ENCODE measurements at places on chromosomes 7 and 10.
A peak's percentile ranks its signal among the peaks of the same experiment; 100 is the strongest.

- no peak for DNase-seq
These were observed 16.0 kb downstream of the CREB3L2 start for GRCh38 chr7:137985897-137986251.

DNA sequence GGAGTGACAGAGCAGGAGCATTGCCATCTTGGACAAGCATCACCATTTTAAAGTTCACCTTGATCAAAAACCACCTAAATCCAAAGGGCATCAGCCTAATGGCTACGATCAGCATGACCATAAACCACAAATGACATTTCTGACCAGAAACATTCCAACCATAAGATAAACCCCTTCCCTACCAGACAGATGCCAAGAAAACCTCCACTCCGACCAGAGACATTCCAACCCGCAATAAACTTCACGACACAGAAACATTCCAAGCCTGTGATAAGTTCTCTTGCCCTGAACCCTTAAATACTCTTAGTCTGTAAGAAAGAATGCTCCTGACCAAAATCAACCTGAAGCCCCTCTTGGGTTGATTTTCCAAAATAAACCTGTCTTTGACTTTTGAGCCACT lies 606.9 kb downstream of the POM121L12 start:
- DNase-seq: peak; percentile 1

GRCh38 chr7:155815332-155816191 lies 3.3 kb upstream of the SHH start:
- DNase-seq: no peak

- no peak for DNase-seq
These were observed 74.3 kb downstream of the PTN start for GRCh38 chr7:137269240-137269639.

DNA sequence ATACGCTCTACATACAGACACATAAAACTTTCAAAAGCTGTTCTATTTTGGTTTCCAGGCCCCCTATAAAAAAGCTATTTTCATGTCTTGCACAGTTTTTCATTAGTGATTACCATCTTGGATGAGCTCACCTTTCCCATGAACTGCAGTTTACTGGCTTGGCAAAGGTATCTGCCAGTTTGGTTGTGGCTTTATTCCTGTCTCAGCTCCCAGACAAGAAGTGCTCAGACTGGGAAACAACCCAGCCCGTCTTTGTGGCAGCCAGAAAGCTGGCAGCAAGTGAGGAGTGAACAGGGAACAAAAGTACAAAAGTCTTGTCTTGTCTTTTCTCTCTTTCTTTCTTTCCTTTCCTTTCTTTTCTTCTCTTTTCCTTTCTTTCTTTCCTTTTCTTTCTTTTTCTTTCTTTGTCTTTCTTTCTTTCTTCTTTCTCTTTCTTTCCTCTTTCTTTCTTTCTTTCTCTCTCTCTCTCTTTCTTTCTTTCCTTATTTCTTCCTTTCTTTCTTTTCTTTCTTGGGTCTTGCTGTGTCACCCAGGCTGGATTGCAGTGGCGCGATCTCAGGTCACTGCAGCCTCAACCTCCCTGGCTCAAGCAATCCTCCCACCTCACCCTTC lies 138.8 kb downstream of the CFAP58 start:
- no peak for DNase-seq

GRCh38 chr10:58641095-58641531 lies 128.4 kb downstream of the BICC1 start:
- DNase-seq: peak; percentile 99

- no peak for DNase-seq
These were observed 163.6 kb downstream of the PIP4K2A start for GRCh38 chr10:22550732-22551131.

- no peak for DNase-seq
These were observed 403 bp downstream of the CDK6 start for GRCh38 chr7:92835851-92836488.

GRCh38 chr10:79316671-79317431 lies 30.4 kb upstream of the PPIF start:
- DNase-seq: no peak

GRCh38 chr7:7996568-7996967 lies 28.0 kb downstream of the GLCCI1 start:
- no peak for DNase-seq

DNA sequence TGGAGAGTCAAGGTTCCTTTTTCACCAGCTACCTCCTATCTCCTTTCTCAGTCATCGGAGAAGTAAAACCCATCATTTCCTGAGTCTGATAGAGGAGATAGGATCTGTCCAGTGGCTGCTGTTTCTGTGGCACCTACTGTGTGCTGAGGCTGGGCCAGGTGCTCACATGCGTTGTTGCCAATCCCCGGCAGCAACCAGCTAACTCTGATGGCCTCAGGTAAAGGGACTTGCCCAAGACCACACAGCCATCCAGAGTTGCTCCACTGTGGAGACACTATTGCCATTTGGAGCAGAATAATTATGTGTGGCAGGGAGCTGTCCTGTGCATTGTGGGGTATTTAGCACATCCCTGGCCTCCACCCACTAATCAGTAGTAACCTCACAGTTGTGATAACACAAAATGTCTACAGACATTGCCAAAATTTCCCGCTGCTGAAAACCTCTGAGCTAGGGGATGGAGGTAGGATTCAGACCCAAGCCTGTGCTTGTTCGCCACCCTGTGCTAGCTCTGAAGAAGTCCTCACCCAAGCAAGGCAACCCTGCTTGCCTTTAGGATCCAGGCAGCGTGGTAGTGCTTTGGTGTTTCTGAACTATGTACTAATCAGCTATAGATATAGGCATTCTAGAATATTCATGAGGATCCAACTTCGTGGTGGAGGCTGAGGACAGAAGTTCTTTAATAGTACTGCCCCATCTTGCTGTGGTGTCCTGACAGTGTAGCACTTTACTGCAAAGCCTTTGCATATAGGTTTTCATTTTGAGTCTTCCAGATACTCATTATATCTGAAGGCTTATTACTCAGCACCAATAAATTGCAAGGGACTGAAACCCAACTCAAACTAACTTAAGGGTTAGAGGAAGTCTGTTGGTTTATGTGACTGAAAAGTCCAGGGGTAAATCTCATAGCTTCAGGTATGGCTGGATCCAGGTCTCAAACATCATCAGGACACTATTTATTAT lies 164.6 kb downstream of the GRK5 start:
- DNase-seq: no peak

Measured in fibroblast of skin of left quadriceps (primary cell).